ENCODE measurements at places on chromosomes 2 and 18. TPM values are rescaled to one million over a fixed set of nuclear protein-coding genes. Genes with fewer than 3 reads are reported as not detected.

PLB1 gene
- 1.8 TPM for total RNA-seq

PLGLB2 gene
- not detected for total RNA-seq

SERPINB3 gene
- not detected for total RNA-seq

SULT6B1 gene
- not detected for total RNA-seq

FNDC4 gene
- total RNA-seq: 4.1 TPM
